ENCODE measurements at places on chromosomes 16 and 17. TPM values are rescaled to one million over a fixed set of nuclear protein-coding genes. Genes with fewer than 3 reads are reported as not detected.

DNA sequence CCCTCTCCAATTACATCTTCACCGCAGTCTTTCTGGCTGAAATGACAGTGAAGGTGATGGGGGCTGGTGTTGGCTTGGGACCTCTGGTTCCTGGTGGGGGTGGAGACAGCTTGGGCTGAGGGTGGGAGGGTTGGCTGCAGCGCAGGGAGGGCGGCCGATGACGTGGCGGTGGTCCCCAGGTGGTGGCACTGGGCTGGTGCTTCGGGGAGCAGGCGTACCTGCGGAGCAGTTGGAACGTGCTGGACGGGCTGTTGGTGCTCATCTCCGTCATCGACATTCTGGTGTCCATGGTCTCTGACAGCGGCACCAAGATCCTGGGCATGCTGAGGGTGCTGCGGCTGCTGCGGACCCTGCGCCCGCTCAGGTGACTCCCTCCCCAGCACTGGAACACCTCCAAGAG is 31.8 kb upstream of the ABCC3 start:
- DNase-seq, result no peak

DNA sequence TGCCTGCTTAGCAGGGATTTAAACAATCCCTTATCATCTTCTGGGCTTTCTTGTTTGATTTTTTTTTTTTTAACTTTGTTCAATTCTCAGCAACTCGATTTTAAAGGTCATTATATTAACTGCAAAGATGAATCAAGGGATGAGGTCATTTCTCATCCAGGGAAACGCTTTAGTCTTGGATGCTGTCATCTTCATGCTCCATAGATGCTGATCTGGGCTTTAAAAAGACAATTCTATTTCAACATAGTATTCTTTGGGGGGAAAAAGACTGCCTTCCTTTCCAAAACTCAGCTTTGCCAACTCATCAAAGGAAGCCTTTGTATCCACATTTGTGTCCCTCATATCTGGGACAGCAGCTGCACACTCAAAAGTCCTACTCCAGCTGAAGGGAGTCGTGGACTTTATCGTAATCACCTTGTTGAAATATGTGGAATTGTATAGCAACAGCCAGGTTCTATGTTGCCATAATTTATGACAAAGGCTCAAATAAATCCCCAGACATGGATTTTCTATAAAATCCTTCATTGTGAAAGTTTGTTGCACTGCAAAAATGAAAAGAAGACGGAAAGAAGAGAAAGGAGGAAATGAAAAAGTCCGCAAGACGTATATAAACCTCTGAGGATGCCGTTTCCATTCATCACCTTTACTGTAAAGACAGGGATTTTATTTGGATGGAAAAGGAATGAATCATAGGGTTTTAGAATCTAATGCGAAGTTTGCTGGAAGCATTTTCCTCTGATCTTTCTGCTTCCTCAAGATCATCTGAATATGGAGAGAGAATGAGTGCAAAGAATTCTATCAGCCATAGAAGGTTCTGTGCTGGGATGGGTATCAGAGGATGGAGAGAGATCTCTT is 48.6 kb upstream of the XYLT1 start:
- DNase-seq, result no peak

- DNase-seq, result no peak
Measured at GRCh38 chr16:57609541-57610401, 18.7 kb upstream of the ADGRG1 start.

GRCh38 chr17:48027322-48027981 is 10.1 kb downstream of the COPZ2 start:
- DNase-seq, result no peak

DNA sequence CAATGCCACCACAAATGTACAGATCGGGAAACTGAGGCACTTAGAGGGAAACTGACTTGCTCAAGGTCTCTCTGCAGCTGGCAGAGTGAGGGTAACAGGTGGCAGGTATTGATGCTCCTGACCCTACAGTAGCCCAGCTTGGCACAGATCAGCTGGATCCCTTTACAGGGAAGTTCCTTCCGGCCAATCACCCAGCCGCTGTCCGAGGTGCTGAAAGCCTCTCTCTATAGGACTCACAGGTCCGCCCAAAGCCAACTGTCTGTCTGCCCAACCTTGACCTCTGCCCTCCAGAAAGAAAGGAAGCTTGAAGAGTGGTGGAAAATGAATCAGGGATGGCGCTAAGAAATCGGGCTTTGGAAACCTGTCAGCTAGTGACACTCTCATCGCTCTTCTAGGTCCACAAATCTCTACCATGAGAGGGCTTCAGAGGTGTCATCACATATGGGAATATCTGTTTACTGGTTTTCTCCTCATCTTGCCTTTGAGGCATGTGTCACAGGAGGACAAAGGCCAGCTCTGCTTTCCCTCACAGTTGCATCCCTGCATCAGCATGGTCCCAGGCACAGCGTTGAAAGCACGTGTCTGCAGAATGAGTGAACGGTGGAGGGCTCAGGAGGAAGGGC is 246.2 kb downstream of the KATNIP start:
- DNase-seq, result no peak

- DNase-seq, result no peak
Measured at GRCh38 chr16:81938326-81939163, 72.7 kb downstream of the SDR42E1 start.

DNA sequence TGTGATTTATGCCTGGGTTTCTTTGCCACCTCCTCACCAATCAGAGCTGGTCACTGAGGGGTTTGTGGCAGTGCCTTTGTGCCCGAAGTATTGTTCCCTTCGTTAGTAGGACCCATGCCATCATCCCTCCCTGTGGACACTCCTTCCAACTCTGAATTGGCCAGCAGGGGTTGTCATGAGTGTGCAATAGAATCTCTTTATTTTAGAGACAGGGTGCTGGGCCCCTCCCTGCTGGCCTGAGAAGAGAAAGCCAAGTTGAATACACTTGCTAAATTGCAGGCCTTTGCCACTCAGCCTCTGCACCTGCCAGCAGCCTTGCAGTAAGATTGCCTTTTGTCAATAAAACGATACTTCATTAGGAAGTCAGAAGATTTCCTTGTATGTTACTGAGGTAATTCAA is 40.7 kb upstream of the SLC12A3 start:
- DNase-seq, result no peak

Gene TPPP3
- total RNA-seq, result 0.95 TPM

Gene G6PC1
- total RNA-seq, result 0.08 TPM

Gene KCNH4
- 1.5 TPM for total RNA-seq

Gene ASGR2
- total RNA-seq, result 0.21 TPM

Gene SLC6A2
- 0.10 TPM for total RNA-seq

Gene C16orf92
- not detected for total RNA-seq

Gene ZKSCAN2
- total RNA-seq, result 11.4 TPM

Gene TSR3
- 89.7 TPM for total RNA-seq

Gene KRTAP4-3
- total RNA-seq, result not detected

Gene SREBF1
- total RNA-seq, result 230 TPM

Gene HIRIP3
- 25.3 TPM for total RNA-seq

Gene KRT31
- total RNA-seq, result not detected

Gene CTRB1
- total RNA-seq, result 2.7 TPM

Gene IGF2BP1
- 109 TPM for total RNA-seq

Gene UTS2R
- 0.39 TPM for total RNA-seq

Gene OR1F1
- total RNA-seq, result 0.26 TPM

Data from Panc1 (cell line).